ENCODE measurements at places on chromosomes 16 and 17.

GRCh38 chr17:15409721-15410250 is 57.6 kb downstream of the CDRT4 start:
- no peak for DNase-seq

DNA sequence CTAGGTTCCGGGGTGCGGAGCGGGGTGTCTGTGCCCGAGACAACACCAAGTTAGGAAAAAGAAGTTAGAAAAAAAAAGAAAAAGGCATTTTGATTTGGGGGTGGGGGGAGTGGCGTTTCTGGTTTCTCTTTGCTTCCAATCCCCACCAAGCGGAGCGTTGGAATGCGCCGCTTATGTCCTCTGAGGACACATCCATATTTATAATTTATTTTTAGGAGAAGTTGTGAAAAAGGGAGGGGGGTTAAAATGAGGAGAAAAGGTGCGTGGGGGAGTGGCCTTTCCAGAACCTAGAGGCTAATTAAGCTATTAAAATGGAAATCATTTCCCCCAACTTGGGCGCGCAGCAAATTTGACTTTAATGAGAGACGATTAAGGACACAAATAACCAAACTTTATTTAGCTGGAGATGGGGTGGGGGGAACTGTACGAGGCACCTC is 232.1 kb downstream of the MRTFB start:
- DNase-seq: no peak

DNA sequence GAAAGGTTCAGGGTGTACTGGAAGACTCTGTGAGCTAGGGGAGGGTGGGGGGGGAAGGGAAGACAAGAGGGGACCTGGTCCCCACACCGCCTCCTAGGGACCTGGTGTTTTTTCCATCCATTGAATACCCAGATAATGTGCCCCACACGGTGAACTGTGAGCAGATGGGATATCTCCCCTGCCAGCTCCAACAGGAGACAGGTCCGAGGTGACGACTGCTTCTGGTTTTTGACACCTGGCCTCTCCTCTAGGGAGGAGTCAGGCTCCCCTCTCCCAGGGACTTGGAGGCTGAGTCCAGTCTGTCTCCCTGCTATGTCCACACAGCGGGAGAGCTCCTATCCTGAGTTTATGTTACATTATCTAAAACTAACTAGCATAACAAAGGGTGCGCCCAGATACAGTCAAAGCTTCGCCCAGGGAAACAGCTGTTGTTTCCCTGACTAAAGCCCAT is 1.8 kb downstream of the MARVELD3 start:
- DNase-seq: no peak

- no peak for DNase-seq
These were observed 985 bp downstream of the SGSM2 start for GRCh38 chr17:2338315-2338657.

DNA sequence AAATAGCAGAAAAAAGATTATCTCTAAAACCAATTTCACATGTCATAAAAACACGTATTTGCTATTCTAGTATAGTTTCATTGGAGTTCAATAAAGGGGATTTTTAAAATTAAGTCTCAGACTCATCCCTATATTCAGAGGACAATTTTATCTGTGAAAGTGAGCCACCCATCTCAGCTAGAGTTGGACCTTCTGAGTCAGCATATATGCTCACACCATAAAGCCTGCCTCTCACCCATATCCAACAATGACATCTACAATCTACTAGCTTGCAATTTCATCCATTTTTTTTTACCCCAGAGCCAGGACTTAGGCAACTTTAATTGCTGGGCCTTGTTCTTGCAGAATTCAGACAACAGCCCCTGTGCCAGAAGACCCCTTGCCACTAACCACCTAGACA is 165.3 kb upstream of the DYNLRB2 start:
- DNase-seq: no peak

DNA sequence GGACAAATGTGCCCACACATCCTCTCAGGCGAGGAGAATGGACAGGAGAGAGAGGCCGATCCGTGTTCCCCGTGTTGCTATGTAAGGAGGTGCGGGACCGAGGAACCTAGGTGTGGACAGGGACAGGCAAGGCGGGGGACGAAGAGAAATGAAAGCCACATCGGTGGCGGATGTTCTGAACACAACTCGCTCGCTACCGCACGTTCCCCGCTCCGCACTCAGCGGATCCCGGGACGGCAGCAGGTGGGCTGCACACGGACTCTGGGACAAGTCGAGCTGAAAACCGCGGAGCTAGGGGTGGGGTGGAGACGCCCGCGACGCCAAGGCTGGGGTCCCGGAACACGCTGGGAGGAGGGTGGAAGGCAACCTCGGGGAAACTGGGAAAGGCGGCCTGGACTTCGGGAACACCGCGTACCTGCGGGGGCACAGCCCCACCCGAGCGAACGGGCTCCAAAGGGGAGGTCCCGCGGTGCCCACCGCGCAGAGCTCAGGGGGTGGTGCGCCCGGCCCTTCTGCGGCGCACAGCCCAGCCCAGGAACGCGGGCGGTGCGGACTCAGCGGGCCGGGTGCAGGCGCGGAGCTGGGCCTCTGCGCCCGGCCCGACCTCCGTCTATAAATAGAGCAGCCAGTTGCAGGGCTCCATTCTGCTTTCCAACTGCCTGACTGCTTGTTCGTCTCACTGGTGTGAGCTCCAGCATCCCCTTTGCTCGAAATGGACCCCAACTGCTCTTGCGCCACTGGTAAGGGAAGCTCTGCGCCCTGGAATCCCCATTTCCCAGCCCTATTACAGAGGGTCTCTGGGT is at the start of gene MT1E:
MT1E (plus strand) TSS at position 642 of the 803 bp plus-strand sequence; CDS start at position 713, 71 bp downstream.
- no peak for DNase-seq

DNA sequence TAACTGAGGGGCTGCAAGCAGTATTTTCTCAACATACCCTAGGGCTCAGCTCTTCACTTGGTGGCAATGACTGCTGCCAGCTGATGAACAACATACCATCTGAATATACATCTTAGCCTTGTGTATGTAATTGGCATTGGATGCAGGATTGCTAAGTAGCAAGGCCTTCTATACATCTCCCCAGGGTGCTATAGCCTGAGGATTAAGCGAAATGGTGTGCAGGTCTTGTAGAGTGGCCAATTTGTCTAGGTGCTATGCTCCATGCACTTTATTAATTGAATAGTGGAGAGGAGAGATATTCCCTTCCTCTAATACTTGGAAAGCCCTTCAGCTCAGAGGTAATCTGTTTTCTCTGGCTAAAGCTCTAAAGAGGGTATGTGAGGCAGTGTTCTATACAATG is 71.9 kb downstream of the KIF2B start:
- DNase-seq: no peak

DNA sequence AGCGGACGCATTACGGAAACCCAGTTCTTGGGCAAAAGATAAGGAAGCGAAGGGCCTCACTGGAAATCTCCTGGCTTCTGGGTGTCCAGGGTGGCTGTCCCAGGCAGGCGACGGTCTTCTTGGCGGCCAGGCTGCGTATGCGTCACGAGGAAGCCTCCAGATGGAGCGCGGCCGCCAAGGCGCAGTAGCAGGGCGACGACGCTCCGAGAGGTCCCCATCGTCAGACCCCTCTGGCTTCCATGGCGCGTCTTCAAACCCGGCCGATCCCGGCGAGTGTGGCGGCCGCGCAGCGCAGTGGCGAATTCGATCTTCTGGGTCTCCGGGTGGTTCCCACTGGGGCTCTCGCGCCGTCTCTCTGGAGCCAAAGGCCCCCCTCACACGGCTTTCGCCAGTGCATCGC is 13.8 kb upstream of the ANKRD40CL start:
- DNase-seq: no peak

DNA sequence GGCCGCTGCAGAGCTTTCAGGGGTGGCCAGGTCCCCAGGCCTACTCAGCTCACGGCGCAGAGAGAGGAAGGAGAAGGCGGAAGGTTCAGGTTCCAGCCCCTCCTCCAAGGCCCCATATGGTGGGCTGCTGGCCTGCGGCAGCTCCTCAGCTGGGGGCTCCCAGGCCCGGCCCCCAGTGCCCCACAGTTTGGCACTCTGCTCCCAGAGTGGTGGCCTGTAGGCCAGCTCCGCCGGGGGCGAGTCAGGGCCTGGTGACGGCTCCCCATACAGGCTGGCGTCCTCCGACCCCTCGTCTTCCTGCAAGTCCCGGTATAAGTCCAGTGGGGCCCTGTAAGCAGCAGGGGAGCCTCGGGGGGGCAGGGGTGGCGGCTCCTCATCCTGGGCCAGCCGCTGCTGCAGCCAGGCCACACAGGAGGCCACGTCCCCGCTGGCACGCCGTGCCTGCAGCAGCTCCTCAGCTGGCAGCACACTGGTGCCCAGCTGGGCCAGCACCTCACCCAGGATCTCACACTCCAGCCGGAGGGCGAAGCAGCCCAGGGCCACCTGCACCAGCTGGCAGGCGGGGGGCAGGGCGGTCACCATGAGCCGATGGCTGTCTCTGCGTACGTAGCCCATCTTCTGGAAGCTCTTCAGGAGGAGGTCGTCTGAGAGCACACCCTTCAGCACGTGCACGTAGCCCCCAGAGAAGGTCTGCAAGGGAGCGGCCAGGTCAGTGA is 3.7 kb downstream of the SPATA2L start:
- DNase-seq: no peak

GRCh38 chr16:70610273-70611223 is 35.8 kb upstream of the IL34 start:
- no peak for DNase-seq

DNA sequence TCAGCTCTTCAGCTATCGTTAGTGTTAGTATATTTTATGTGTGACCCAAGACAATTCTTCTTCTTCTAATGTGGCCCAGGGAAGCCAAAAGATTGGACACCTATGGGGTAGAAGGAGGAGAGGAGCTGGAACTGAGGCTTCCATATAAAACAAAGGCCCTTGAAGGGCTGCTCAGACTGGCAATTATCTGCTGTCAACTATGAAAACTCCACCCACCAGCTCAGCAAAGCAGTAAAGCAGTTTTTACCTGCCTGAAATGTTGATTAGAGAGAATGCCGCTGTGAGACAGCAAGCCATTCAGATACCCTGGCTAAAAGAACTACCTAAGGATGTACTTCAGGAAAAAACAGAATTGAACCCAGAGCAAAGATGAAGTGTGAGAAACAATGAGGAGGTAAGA is 45.9 kb upstream of the GNAO1 start:
- peak; percentile 47 for DNase-seq

- no peak for DNase-seq
These were observed 1561.3 kb upstream of the GOT2 start for GRCh38 chr16:60295451-60295850.

- DNase-seq: peak; percentile 85
These were observed at the start of gene FOXK2 for GRCh38 chr17:82518826-82519810. Gene FOXK2 (plus strand): TSS chr17:82519732. CDS start chr17:82519889, 157 bp downstream.

DNA sequence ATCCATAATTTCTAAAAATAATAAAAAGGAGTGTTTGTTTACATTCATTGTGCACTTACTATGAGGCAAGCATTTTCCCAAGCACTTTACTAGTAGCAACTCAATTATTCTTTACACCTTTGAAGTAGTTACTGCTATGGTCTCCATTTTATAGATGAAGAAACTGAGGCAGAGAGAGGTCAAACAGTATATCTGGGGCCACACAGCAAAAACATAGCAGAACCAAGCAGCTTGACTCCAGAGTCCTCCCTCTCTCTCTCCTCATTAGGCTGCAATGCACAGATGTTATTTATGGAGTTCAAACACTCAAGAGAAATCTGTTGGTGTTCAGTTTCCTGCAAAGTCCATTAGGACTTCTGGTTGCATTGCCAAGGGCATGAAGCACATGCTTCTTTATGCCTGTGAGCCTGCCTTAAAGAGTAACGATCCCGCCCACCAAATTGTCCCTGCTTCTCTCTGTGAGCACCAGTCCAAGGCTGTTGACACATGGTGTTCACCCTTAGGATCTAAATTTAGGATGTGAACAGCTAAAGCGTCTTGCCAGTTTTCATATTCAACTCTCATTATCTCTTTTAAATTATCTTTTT is 44.0 kb downstream of the GPRC5B start:
- DNase-seq: peak; percentile 6

DNA sequence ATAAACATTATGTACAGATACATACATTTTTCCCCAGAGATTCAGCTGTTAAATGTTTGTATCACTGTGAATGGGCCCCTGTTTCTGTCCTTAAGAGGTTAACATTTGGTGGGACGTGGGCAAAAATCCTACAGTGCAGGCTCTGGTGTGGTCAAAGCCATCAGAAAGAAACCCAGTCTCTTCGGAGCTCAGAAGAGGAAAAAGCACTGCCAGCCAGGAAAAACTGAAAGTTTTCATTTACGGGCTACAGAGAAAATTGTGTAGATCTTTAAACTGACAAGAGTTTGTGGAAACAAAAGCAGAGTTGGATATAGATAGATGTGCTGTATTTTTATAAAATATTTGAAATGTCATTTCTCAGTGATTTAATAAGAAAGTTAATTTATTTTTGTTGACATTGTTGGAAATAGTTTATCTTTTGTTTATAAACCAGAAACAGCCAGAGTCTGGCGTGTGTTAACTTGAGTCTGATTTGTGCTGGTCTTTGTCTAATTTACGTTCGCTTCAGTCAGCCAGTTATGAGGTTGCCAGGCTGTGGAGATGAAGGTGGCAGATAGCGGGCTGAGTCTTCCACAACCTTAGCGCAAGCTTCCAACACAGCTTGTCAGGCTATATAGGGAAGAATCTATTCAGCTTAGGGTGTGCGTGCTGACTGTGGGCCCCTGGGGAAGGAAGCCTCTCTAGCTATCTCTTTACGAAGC is 9.5 kb upstream of the TEKT3 start:
- DNase-seq: no peak

DNA sequence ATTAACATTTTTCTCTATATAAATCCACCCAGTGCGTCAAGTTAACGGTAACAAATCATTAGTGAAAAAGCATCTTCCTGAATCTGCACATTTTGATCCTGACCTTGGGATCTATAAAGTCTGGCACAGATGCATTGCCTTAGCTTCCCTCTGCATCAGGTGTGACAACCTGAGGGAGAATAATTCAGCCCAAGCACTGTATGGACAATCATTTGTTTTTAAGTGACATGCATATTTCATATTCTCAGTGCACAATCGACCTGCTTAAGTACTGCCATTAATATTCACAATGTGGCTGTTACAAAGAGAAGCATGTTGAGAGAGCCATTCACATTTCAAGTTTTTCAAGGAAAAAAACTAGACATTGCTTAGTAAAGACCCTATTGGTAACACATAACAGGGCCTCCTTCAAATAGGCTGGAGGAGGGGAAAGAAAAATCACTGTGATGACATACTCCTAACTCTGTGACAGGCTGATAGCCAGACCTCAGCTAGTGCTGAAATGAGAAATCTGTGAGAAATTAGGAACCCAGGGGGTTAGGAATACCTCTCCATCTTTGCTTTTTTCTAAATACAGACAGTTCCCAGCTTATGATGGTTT is 505.3 kb upstream of the CDH5 start:
- no peak for DNase-seq

GRCh38 chr17:66892246-66892645 is 57.3 kb downstream of the CACNG5 start:
- no peak for DNase-seq
